ENCODE measurements at places on chromosomes 4 and X.

GRCh38 chr4:86522349-86522748 is 71.8 kb upstream of the PTPN13 start:
- no peak for DNase-seq

DNA sequence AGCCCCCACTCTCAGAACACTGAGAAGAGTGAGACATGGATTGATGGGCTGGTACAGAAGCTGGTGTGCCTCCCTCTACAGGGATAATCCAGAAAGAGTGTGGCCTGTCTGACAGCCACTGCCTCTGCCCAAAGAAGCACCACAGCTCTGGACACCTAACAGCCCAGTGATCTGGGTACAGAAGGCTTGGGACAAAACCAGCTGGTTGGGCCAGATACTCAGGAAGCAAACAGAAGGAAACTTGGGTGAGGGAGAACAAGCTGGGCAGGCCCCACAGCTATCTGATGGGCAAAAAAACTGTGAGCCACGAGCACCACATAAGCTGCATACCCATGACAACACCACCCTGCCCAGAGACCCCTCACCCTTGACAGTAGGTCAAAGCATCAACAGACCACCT is 46.9 kb downstream of the TMPRSS11F start:
- no peak for DNase-seq

- no peak for DNase-seq
Observed at GRCh38 chrX:81378560-81378959, 176.7 kb downstream of the SH3BGRL start.

DNA sequence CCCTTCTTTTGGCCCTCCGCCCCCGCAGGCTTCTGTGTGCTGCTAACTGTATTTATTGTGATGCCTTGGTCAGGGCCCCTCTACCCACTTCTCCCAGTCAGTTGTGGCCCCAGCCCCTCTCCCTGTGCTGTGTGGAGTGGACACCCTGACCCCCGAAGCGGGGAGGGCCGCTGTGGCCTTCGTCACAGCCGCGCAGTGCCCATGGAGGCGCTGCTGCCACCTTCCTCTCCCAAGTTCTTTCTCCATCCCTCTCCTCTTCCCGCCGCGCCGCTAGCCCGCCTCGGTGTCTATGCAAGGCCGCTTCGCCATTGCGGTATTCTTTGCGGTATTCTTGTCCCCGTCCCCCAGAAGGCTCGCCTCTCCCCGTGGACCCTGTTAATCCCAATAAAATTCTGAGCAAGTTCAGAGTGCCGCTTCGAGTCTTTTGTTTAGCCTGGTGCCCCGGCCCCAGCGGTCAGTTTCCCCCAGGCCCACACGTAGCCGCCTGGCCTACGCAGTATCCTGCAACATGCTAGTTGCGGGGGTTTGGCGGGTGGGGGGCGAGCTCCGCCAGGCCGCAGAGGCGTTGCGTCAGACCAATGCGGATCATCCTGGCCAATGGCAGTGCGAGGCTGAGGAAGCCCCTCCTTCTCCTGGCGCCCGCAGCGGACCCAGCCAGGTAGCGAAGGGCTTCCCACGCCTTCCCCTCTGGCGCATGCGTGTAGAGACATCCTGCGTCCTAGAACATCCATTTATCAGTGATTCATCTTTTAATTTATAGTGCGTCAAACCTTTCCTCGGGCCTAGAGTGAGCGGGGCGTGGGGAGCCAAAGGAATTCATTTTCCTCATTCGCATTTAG is 5.6 kb upstream of the KANTR start:
- peak; percentile 68 for DNase-seq

DNA sequence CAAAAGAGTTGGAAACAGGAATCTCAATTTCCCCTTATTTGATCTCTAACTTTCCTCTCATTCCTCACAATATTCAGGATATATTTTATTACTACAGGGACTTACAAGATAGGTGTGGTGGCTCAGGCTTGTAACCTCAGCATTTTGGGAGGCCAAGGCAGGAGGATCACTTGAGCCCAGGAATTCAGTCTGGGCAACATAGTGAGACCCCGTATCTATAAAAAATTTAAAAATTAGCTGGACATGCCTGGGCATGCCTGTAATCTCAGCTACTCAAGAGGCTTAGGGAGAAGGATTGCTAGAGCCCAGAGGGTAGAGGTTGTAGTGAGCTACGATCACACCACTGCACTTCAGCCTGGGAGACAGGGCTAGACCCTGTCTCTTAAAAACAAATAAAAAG is 200.4 kb downstream of the CAMK2D start:
- DNase-seq = no peak

DNA sequence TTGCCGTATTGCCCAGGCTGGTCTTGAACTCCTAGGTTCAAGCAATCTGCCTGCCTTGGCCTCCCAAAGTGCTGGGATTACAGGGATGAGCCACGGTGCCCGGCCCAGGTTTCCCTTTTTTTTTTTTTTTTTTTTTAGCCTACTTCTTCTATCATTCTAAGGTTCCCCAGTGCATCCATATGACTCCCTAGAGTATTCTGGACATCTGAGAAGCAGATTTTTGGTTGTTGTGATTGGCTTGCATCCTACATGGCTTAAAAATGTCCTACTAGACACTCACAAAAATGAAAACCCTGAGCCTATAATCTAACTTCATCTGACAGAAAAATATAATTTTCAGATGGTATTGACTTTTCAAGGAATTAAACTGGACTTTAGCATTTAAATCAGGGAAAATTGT is 41.7 kb downstream of the SMIM14 start:
- DNase-seq = no peak

DNA sequence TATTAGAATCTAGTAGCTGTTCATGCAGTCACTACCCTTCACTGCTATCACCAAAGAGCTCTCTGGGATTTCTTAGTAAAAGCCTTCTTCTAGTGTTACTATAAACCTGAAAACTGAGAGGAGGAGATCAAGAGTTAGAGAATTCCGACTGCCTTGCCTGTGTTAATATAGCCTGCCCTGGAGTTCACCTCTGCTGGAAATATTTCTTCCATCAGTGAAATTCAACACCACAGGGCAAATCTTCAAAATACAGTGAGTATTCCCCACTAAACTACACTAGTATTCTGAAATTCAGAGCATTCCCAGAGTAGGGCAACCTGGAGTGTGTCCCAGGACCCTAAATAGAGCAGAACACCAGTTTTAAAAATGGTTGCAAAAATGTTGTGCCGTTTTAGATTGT is 301.1 kb downstream of the ARHGAP24 start:
- DNase-seq = no peak

GRCh38 chr4:48139691-48140090 is 5.6 kb upstream of the TXK start:
- peak; percentile 45 for DNase-seq

DNA sequence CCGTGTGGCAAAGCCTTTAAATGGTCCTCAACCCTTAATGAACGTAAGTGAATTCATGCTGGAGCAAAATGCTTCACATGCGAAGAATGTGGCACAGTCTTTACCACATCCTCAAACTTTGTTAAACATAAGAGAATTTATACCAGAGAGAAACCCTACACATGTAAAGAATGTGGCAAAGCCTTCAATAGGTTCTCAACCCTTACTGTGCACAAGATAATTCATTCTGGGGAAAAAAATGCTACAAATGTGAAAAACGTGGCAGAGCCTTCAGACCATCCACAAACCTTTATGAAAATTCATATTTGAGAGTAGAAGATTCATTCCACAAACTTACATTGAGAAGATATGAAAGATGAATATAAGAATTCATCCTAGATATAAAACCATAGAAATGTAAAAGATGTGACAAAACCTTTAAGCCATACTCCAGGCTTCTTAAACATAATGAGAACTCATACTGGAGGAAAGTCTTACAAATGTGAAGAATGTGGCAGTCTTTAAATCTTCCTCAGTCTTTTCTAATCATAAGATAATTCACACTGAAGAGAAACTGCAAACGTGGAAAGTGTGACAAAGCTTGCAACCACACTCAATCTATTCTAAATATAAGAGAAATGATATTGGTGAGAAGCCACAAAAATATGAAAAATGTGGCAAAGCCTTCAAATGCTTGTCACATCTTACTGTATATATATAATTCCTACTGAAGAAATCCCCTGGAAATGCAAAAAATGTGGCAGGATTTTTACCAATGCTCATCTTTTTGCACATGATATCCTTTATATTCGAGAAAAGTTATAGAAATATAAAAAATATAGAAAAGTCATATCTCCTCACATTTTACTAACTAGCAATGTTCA is 36.9 kb downstream of the ZNF141 start:
- DNase-seq = no peak

- DNase-seq = no peak
Observed at GRCh38 chrX:52166840-52167239, 17.8 kb upstream of the MAGED4 start.

Measured in EL (cell line).